ENCODE measurements at places on chromosomes 6 and 20.

DNA sequence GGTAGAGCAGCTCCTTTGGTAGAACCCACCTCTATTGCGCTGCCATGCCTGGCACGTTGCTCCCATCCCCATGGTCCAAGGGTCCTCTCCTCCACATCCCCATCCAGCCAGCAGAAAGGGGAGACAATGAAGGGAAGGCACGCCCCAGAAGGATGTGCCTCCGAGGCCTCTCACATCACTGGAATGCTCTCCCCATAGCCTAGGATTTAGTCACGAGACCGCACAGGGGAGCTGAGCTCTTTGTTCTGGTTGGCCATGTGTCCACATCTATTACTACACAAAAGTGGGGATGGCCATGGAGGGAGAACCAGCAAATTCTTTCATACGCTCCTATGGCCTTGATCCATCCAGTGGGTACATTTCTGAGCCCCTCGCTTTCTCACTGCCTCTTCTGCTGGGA lies 60.5 kb upstream of the SALL4 start:
- DNase-seq = no peak

DNA sequence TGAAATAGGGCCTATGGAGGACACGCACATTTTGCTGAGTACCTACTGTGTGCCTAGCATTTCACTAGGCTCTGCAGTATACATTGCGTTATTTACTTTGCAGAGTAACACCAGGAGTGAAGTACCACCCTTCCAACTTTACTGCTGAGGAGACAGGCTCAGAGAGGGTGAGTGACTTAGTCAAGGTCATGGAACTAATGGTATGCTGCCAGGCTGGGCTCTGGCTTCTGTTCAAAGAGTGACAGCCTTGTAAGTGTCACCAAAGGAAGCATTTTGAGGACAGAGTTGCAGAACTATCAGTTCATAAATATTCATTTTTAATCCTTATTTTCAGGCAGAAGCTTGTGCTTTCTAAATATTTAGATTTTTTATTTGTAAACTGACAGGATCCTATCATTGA lies 754.9 kb upstream of the CHD6 start:
- DNase-seq = no peak

DNA sequence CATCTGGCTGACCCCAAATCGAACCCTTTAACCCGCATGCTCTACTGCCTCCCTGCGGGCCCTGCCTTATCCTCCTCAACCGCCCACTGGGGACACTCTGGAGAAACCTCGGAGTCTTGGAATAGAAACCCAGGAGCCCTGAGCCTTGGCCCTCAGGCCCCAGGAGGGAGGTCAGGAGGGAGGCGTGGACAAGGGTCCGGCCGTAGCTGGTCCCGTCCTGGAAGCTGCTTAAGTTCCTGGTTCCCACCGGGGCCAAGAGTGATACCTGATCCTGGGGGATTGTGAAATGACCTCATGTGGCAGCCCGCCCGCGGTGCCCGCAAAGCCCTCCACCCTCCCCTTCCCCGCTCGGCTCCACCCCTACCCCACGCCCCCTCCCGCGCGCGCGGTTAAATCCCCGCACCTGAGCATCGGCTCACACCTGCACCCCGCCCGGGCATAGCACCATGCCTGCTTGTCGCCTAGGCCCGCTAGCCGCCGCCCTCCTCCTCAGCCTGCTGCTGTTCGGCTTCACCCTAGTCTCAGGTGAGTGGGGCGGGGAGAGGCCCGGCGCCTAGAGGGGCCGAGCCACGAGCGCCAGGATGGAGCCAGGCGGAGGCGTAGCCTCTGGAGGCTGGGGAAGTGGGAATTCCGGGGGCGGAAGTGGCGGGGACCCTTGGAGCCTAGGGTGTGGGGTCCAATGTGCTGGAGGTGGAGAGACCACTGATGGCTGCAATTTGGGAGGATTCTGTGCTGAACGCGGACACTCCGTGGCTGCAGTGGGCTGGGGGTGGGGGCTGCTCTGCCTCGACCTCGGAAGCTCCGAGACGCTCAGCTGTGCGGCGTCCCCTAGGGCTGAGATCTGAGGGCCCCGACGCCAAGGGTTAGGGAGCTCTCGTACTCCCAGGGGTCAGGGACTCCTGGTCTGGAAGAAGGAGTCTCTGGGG lies at the start of gene WFDC2:
WFDC2 (plus strand) TSS at position 418 of the 926 bp plus-strand sequence; CDS start at position 447, 29 bp downstream.
- DNase-seq = no peak

- DNase-seq = no peak
These were observed 175.5 kb upstream of the GJE1 start for GRCh38 chr6:141957271-141957670.

GRCh38 chr6:159305804-159306537 lies 136.8 kb downstream of the FNDC1 start:
- no peak for DNase-seq

DNA sequence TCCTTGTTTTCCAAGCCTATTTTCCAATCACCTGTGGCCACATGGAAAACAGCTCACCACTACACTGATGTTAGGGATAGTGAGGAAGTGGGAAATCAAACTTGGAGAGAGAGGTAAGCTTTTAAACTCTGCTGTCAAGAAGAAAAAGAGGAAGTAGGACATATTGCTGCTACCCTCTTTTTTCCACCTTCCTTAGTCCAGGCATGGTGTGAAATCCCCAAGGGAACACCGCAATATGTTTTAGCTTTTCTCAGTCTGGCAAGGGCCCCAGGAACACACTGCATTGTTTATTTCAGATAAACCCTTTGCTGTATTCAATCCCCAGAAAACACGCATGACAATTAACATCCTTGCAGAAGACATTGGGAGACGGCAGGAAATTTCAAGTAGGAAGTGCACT lies 61.3 kb downstream of the HS3ST5 start:
- DNase-seq = no peak

GRCh38 chr20:61762886-61763739 lies 302.6 kb downstream of the TAF4 start:
- DNase-seq = peak; percentile 44

- DNase-seq = no peak
These were observed 390.6 kb upstream of the MAP3K7 start for GRCh38 chr6:90977513-90977912.

- no peak for DNase-seq
These were observed 163.4 kb downstream of the UBE3D start for GRCh38 chr6:82902290-82902689.

DNA sequence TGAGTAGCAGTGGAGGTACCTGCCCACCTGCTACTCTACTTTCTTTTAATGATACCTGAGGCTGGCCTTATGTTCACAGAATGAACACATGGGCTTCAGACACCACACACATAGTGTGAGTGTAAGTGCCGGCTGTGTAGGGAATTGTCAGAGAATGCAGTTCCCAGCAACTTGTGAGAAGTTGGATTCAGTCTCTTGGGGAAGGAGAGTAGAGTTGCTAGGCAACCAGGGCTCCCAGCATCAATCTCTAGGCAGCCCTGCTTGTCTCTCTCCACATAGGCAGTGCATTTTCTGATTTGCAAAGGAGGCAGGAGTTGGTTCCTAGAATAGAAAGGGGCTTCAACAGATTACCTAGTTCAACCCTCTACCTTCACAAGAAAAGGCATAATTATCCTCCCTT lies 74.1 kb downstream of the BFSP1 start:
- DNase-seq = no peak

GRCh38 chr6:92820601-92821000 lies 598.8 kb downstream of the EPHA7 start:
- DNase-seq = no peak

DNA sequence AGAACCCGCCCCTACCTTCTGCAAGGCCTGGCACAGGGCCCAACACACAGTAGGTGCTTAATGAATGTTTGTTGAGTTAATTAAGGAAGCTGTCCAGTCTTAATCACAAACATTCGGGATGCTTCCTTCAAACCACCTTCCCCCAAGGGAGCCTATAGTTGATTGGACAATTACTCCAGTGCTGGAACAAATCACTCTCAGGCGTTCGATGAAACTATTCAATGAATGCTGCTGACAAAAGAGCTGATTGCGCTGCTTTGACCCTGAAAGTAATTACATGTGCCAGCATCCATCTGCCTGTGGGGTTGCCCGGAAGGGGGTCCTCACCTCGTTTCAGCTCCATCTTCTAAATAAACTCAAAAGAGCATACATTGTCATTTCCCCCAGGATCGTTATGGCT lies 112.0 kb upstream of the SRSF6 start:
- DNase-seq = no peak

GRCh38 chr6:83511266-83511665 lies 1.1 kb upstream of the PRSS35 start:
- DNase-seq = no peak

- DNase-seq = no peak
These were observed 6.0 kb downstream of the CST7 start for GRCh38 chr20:24955045-24955444.

DNA sequence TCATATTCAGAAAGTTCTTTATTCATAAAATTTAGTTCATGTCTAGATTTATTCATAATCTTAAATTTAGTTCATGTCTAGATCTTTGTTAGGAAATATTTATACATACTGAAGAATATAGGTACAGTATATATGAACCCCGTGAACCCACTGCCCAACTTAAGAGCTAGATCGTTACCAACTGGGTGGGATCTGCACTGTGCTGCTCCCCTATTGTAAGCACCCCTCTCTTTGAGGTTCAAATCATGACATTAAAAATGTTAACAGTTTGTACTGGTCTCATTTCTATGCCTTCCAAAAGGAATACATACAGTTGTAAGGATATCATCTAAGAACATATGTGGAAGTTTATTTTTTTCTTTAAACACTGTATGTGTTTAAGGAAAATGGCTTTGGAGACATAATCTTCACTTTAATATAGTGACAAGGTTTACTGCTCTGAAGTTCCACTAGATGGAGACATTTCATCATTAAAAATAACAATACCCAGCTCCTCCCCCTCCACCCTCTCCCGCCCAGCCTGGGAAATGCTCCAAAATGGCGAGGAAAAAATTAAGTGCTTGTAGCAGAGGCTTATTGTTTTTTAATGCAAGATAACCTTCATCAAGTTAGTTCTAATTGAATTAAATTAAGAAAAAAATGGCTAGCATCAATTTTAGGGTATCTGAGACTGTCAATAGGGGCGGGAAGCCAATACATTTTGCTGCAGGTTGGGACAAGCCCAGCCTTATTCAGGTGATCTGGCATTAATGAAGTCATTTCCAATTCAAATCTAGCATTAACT lies 104.1 kb upstream of the TRAF3IP2 start:
- DNase-seq = peak; percentile 68

DNA sequence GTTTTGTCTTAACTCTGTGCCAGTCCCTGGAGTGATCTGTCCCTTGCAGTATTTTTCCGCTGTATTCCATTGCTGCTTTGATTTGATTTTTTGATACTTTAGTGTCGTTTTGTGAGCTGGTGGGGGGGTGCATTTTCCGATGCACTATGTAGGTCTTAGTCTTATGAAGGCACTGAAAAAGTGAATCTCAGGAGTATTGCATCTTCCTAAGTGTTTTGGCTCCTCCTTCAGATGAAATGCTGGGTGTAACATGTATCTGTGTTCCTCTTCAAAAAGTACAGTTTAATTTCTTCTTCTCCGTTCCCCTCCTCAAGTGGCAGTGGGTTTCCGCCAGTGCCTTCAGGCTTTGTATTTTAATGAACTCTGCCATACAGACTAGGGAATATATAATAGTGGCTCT lies 580.7 kb upstream of the GJE1 start:
- DNase-seq = no peak

GRCh38 chr6:71106276-71106675 lies 149.4 kb upstream of the B3GAT2 start:
- DNase-seq = no peak

DNA sequence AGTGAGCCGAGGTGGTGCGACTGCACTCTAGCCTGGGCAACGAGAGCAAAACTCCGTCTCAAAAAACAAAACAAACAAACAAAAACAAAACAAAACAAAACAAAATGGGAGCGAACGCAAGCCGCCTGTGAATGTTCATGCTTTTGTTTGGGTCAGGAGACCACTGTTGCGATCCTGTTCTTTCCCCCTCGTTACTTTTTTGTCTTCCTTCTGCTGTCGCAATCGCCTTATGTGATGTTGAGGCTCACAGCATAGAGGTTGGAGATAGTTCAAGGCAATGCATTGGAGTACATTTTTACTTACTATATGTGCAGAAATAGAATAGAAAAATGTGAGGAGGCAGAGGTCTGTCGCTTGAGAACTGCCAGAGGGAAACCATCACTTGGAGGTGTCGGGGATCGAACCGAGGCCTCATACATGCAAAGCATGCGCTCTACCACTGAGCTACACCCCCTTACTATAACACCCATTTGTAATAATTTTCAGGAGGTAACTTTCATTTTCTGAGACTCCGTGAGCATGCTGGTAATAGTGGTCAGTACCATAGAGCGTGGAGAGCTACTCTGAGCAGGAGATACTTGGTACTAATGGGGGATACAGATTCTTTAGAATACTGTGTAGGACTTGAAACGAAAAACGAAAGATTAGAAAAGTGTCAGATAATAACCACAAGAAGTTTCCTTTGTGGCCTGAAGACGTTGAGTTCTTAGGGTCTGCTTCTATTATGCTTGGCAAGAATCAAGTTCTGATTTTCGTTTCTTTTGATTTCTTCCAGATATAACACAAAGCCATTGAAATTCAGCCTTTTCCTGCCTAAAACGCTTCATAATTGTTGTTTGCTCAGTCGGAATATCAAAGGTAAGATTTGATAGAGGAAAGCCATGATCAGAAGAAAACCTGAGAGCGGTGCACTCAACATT lies 121.1 kb downstream of the TRIM27 start:
- no peak for DNase-seq

DNA sequence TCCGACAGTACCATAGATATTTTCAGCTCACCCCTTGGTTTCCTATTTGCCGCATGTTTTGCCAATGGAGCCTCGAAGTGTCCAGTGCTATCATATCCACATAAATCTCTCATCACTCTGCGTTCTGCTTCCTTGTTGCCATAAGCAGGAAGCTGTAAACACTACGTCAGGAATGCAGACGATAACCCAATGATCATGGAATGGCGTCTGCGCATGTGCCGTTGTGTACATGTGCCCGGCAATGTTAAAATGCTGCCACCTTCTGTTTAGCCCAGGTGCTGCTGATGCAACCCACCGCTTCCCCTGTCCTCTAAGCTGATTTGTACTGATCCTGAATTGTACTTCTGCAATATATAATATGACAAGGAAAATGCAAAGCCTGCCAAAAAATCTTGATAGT lies 607.5 kb downstream of the HDGFL1 start:
- peak; percentile 78 for DNase-seq

DNA sequence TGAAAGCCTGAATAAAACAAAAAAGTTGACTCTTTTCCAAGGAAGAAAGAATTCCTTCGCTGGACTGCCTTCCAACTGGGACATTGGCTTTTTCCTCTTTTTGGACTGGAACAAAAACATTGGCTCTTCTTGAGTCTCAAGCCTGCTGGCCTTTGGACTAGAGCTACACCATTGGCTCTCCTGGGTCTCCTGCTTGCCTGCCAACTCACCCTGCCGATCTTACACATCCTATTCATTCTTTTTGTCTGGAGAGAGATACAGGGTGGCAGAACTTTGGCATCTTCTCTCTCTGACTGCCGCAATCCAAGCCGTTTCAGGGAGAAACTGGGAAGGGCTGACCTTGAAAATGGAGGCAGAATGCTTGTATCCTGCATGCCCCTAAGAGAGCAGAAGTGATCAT lies 20.2 kb downstream of the DDO start:
- no peak for DNase-seq

- no peak for DNase-seq
These were observed 5.9 kb downstream of the SMAP1 start for GRCh38 chr6:70673601-70674000.

- DNase-seq = no peak
These were observed 8.3 kb upstream of the AVP start for GRCh38 chr20:3092611-3093379.

- peak; percentile 56 for DNase-seq
These were observed 13.3 kb upstream of the ITPR3 start for GRCh38 chr6:33607784-33608161.
